ENCODE measurements at places on chromosomes 5 and 9.

DNA sequence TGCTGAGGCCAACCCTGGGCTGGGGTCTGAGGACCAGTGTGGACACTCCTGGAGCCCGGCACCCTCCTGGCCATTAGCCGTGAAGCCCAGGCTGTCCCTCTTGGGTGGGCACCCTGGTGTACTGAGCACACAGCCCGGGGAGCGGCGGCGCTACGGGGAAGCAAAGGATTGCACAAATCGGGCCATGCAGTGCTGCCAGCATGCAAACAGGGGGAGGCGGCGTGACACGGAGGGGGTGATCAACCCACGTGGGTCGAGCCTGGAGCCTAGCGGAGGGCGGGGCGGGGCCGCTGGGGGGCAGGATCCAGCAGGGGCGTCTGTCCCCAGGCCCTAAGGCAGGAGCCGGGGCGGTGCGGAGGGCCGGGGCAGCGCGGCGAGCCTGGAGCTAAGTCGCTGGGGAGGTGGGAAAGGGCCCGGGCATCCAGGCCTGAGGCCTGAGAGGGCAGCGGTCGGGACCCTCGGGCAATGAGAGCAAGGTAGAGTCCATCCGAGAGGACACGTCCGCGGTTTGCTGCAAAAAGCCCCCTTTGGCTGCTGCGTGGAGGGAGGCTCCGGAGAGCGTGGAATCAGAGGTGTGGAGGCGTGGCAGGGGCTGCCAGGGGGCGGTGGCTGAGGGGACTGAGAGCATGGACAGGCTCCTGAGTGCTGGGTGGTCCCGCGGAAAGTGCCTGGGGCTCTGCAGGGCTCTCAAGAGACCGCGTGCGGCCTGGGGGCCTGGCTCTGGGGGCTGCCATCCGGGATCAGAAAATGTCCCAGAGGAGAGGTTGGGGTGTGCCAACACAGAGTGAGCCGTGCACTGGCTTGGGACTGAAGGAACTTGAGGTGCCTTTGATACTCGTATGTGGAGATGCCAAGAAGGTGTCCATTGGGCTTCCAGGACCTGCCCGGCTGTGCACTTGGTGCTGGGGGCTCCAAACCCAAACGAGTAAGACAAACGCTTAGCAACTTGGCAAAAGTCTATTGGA, 94.2 kb downstream of the BARX1 start:
- no peak for DNase-seq

DNA sequence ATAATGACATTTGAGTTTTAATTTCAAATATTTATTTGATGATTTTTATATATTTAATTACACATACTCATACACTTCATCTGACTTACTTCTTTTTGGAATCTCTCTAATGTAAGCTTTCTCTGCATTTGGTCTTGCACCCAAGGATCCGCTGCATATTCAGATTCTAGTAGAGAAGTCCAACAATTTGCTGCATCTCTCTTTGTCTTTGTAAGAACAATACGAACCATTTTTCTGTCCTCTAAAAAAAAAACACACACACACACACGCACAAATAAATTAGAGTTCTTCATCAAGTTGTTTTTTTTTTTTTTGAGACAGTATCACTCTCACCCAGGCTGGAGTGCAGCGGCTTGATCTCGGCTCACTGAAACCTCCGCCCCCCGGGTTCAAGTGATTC, 3.1 kb downstream of the NUDCD2 start:
- no peak for DNase-seq

DNA sequence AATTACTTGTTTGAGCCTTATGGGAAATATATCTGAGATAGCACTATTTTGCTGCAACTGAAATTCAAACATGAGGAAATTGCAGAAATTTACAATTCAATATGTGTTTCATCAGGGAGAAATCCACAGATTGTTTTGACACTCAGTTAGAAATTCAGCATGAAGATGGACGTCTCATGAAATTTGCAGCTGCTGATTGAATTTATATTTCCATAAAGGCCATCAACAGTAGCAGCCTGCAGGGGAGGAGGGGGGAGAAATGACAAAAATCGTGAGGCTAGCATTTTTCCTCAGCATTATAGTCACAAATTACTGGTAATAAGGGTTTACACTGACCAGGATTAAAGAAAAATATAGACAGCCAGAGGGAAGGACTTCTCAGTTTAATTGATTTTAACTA, 81.0 kb downstream of the NDUFAF2 start:
- no peak for DNase-seq

- no peak for DNase-seq
Observed at GRCh38 chr5:126909856-126910255, 120.5 kb downstream of the MARCHF3 start.

Measured in occipital lobe (tissue), 3 donors.